ENCODE measurements at places on chromosomes 3 and 15. TPM values are rescaled to one million over a fixed set of nuclear protein-coding genes. Genes with fewer than 3 reads are reported as not detected.

PLOD2 gene
- 13.4 TPM for polyA plus RNA-seq

STRIT1 gene
- polyA plus RNA-seq: 66.9 TPM

TGM5 gene
- 0.21 TPM for polyA plus RNA-seq

MOBP gene
- 0.48 TPM for polyA plus RNA-seq

CYP11A1 gene
- 1.3 TPM for polyA plus RNA-seq

GAP43 gene
- 1.9 TPM for polyA plus RNA-seq

OR5K2 gene
- not detected for polyA plus RNA-seq

DNAH1 gene
- polyA plus RNA-seq: 2.9 TPM

PLSCR2 gene
- not detected for polyA plus RNA-seq

P2RY1 gene
- polyA plus RNA-seq: 4.2 TPM

WNT7A gene
- 0.08 TPM for polyA plus RNA-seq

SKOR1 gene
- polyA plus RNA-seq: not detected

CLDN18 gene
- 0.32 TPM for polyA plus RNA-seq

SMAD6 gene
- 5.7 TPM for polyA plus RNA-seq

TTC21A gene
- polyA plus RNA-seq: 4.1 TPM

SLC12A6 gene
- polyA plus RNA-seq: 15.6 TPM

CADM2 gene
- 7.4 TPM for polyA plus RNA-seq

LRRC49 gene
- polyA plus RNA-seq: 5.4 TPM

POPDC2 gene
- polyA plus RNA-seq: 40.3 TPM

ZIC4 gene
- polyA plus RNA-seq: 3.5 TPM

RARB gene
- 15.6 TPM for polyA plus RNA-seq

- no peak for DNase-seq
Observed at GRCh38 chr3:117399311-117400078, 689.9 kb downstream of the TUSC7 start.

DNA sequence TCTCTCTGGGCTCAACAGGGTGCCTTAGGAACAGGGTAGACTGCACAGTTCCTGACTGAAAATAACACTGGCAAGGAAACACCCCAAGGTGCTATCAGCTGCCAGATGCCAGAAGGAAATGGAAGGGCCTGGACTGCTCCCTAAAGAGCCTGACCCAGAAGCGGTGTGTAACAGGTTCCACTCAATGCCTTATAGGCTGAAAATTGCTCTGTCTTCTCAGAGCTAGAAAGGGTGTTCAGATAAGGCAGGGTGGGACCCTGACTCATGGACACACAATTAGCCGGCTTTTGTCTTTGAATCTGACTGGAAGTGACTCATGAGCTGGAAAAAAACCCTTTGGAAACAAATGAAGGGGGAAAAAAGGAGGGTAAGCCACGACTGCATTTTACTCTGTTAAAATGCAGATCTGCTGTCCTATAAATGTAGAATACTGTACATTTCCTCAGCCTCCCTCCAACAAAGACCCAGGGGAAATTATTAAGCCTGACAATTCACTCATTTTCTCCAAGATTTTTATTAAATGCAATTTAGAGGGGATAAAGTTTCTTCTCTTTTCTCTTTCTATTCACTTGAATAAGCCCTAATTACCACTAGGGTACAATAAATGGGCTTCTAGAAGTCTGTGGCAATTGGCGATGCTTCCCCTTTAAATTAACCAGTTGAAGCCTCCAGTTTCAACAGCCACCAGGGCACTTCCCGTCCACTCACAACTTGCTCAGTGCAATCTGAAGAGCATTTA, 160.2 kb upstream of the TBL1XR1 start:
- peak; percentile 73 for DNase-seq

DNA sequence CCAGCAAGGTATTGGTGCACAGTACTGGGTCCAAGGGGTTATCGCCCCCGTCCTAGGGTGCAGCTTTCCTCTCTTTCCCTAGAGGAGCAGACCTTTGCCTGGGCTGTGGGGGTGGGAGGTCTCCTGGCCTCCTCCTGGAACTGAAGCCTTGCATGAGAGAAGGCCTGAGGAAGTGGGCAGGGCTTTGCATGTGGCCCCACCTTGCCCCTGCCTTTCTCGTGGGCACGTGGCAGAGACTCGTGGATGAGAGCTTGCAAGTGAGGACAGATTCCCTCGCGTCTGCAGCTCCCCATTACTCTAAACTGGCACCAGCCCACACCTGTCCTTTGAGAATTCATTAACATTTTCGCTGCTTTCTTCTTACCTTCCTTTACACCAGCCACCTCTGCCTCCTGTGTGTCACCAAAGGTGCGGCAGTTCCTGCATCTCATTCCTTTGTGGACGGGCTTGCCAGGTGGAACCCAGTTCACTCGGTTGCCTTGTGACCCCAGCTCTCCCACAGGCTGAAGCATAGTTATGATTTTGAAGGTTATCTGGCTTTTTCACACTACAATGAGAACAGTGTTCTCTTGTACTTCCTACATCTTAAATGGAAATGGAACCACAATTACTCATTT, 40.9 kb upstream of the NR2C2 start:
- no peak for DNase-seq

- DNase-seq: no peak
Observed at GRCh38 chr3:155941354-155941753, 70.9 kb downstream of the GMPS start.

- DNase-seq: no peak
Observed at GRCh38 chr3:5576277-5577011, 388.9 kb downstream of the EDEM1 start.

GRCh38 chr3:164467007-164467406, 611.3 kb downstream of the SI start:
- no peak for DNase-seq

GRCh38 chr15:43104426-43104825, 1.4 kb downstream of the UBR1 start:
- DNase-seq: no peak

DNA sequence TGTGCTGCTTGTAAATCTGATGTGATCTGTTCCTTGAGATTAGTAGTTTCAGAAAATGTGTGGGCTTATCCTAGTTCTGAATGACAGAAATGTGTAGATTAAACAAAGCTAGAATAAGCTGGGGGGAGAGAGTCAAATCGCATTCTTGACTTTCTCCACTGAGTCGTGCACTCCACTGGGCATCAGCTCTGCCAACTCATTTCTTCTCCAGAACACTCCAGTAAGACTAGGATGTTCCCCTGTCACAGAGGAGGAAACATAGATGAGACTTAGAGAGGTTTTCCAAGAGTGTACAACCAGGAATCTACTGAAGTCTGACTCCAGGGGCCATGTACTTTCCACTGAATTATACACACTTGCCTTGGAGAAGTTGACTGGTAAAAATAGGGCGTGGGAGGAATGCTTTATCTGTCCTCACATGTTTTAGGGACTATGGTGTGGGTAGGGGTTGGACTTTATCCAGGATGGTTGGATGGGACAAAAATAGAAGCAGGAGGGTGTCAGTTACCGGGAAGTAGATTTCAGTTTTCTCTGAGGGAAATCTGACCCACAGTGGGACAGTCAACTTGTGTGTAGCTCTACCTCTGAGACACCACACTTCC, 298.2 kb downstream of the UBE2E2 start:
- DNase-seq: no peak

DNA sequence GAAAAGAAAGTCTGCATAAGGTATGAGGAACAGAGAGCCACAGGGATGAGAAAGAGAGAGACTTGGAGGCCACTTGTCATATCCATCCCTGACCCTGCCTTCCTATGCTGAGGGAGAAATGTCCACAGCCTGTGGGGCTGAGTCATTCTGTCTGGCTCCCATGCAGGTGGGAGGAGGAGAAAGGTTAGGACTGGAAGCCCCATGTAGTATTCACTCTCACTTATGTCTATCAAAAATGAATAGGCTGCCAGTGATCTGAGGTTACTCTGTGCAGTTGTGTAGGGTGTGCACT, 71.3 kb downstream of the RAB11A start:
- DNase-seq: no peak

- no peak for DNase-seq
Observed at GRCh38 chr3:137047240-137047639, 89.5 kb downstream of the IL20RB start.

- no peak for DNase-seq
Observed at GRCh38 chr15:42313463-42313862, 40.2 kb upstream of the TMEM87A start.

DNA sequence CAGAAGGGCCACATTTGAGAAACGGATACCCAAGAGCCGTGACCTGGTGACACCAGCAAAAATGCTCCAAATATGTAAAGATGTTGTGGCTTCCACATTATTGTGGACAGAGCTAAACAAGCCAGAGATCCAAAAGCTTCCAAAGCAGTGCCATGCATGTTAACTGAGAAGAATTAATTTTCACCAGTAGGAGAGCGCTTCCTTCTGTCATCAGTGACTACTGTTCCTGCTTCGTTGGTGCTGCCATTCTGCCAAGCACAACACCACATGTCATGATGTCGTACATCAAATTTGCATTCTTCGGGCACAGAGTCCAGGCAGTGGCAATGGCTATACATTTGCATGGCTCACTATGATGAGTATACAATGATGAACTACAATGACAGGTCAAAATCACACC, 19.1 kb upstream of the CHST2 start:
- DNase-seq: no peak

GRCh38 chr3:160049038-160049437, 60.4 kb downstream of the IL12A start:
- no peak for DNase-seq

- no peak for DNase-seq
Observed at GRCh38 chr15:90819850-90820249, 48.5 kb upstream of the FURIN start.

DNA sequence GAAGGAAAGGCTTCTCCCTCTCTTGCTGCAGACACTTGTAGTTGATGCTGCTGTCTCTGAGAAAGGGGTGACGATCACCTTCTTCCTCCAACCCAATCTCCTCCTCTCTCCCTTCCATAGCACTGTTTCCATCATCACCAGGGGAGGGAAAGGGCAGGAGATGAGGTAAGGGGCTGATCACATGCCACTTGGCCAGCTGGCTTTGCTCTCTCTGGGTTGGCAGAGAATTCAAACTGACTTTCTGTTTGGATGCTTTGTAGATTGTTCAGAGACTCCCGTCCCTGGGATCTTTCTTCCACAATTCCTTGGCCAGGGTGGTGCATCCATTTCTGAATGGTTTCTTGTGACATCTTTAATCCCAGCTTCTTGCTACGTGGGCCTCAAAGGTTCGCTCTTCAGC, 43.2 kb upstream of the ZNF148 start:
- no peak for DNase-seq

GRCh38 chr15:73575636-73576247, 57.4 kb downstream of the NPTN start:
- no peak for DNase-seq

- no peak for DNase-seq
Observed at GRCh38 chr15:35720019-35720418, 174.1 kb upstream of the DPH6 start.

- no peak for DNase-seq
Observed at GRCh38 chr3:50423543-50423942, 64.2 kb upstream of the TMEM115 start.

GRCh38 chr3:78792212-78792611, 975.6 kb downstream of the ROBO1 start:
- DNase-seq: no peak

DNA sequence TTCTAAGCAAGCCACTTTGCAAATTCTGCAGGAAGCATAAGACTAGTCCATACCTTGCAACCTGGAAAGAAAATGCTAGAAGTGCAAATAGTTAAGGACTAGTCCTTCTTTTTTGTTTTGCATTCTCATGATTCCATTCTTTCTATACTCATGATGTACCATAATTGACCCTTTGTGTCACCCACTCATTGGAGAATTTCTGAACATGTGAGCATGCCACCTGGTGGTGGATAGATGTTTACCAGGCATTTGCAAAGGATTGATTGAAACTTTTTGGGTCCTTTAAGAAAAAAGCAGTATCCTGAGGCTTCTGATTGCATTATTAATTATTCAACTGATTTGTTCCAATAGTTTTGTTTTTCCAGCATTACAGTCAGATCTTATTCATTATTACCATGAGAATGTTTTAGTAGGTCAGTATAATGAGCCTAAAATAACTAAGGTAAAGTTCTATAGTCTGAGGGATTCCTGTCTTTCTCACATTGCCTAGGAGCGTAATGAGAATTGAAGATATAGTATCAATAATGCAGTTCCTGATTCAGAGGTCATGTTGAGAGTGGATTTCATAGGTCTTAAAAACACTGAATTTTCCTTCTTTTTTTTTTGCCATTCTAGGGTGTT, 20.2 kb upstream of the DIPK2A start:
- peak; percentile 15 for DNase-seq

GRCh38 chr3:128559486-128560225, 66.7 kb upstream of the GATA2 start:
- DNase-seq: no peak

Measured in muscle of arm (tissue), 14 donors.